ENCODE measurements at places on chromosomes 1 and 21.

DNA sequence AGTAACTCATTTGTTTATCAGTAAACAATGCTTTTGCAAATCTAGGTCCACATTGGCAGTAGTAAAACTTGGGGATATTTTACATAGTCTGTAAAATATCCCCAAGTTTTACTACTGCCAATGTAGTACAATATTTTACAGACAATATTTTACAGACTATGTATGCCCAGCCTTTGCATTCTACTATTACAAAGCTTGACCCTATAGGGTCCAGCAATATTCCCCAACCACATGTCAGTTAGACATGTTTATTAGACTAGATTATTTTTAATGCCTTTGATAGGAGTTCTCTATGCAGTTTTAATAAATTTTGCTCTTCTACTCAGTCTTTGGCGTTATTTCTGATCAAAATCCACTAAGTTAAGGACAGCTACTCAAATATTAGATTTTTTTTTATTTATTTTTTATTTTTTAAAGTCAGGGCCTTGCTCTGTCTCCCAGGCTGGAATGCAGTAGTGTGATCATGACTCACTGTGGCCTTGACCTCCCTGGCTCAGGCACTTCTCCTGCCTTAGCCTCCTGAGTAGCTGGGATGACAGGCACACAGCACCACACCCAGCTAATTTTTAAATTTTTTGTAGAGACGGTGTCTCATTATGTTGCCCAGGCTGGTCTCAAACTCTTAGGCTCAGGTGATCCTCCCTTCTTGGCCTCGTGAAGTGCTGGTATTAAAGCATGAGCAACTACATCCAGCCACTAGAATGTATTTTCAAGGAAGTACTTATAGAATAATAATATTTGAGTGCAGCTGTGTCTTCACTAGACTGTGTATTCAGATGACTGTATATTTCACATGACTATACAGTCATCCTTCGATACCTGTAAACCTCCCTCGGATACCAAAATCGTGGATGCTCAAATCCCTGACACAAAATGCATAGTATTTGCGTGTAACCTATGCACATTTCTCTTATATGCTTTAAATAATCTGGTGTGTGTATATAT, 19.8 kb downstream of the MIER1 start:
- DNase-seq = peak; percentile 72

GRCh38 chr1:81208441-81208840, 592.3 kb upstream of the ADGRL2 start:
- no peak for DNase-seq

DNA sequence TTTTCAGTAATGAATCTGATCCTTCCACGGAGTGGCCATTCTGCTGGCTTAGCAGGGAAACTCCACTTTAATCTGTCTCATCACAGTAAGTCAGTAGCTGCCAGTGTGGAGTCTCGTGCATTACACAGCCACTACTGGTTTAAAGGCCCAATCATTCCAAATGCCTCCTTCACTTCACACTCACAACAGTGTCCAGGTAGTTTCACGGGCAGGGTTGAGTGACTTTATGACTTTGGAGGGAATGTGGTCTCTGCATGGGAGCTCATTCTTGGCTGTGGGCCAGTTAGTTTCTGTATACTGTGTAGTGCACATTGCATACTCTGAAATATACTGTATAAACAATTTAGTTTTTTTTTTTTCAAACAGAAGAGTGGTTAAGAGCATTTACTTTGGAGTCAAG, 34.6 kb upstream of the C1orf87 start:
- peak; percentile 36 for DNase-seq

DNA sequence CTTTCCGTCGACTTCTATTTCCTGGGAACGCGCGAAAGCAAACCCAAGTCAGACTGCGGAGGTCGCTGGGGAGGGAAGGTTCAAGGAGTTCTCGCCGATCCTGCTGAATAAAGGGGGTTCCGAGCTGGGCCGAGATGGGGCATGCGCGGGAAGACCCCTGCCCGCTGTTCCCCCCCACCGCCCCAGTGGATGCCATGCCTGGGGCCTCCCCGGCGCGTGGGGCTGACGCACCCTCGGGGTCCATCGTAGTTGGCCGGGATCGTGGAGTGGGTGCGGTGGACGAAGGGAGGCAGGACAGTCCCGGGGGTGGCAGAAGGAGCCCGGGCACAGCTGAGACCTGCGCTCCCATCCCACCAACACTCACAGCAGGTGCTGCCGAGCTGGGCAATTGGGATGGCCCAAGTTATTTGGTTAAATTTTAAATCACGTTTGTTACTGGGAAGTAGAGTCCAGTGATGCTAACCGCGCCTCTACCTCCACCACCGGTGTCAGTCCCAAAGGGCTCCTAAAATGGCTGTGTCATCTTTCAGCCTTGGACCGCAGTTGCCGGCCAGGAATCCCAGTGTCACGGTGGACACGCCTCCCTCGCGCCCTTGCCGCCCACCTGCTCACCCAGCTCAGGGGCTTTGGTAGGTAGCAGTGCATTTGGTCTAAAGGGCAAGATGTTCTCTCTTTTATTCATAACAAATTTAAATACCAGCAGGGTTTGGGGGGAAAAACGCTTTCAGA, 801 bp downstream of the MX1 start:
- DNase-seq = no peak

- DNase-seq = no peak
Measured at GRCh38 chr1:30642391-30643120, 80.8 kb downstream of the MATN1 start.

GRCh38 chr1:4305526-4306301, 348.7 kb upstream of the AJAP1 start:
- DNase-seq = peak; percentile 4

GRCh38 chr1:229629261-229629660, 3.2 kb downstream of the URB2 start:
- DNase-seq = peak; percentile 73

DNA sequence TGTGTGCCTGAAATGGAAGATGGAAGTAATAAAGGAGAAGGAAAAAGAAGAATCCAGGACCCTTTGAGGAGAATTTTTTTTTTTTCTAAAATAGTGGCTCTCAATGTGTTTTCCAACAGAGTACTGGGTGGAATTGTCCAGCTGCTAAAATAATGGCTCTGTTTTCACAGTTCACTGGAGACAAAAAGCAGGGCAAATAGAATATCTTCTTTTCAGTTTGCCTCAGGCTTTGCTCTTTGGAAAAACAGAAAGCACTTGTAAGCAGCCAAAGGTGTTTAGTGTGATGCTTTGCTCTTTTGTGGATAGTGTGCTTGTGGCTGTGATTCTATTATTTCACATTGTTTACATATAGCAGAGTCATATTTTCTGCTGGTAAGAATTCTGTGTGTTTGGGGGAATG, 77.4 kb upstream of the MROH9 start:
- DNase-seq = no peak

- DNase-seq = peak; percentile 77
Measured at GRCh38 chr1:89804642-89805237, 16.1 kb upstream of the LRRC8D start.

DNA sequence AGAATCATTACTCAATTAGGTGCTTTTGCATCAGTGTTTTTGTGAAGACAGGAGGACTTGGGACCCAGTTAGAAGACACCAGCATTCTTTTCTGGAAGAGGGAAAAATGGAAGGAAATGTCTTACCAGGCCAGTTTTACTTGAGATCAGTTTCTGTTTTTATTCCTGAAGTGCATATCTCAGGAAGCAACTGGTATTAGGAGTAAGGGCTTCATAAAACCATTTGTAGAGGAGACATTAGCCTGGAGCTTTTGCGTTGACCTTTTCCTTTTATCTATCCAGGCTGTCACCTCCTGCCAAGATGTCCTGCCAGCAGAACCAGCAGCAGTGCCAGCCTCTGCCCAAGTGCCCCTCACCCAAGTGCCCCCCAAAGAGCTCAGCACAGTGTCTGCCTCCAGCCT, at the start of gene LCE3B:
Gene LCE3B (plus strand): TSS at position 301 of the 400 bp plus-strand sequence. CDS start 0 bp downstream, at position 301.
- DNase-seq = no peak

DNA sequence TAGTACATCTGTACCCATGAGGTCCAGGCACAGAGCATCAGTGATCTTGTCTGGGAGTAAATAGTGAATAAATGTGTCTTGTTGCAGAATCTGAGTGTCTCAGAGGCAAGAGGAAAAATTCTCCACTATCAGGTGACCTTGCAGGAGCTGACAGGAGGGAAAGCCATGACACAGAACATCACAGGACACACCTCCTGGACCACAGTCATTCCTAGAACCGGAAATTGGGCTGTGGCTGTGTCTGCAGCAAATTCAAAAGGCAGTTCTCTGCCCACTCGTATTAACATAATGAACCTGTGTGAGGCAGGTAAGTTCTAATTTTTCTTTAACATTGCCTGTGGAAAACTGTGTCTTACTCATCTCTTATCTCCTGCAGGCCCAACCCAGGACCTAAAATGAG, 43.1 kb downstream of the IL12RB2 start:
- no peak for DNase-seq

GRCh38 chr1:185421485-185422107, 104.6 kb upstream of the IVNS1ABP start:
- peak; percentile 73 for DNase-seq

GRCh38 chr1:64539781-64540218, 69.9 kb downstream of the CACHD1 start:
- DNase-seq = peak; percentile 73

DNA sequence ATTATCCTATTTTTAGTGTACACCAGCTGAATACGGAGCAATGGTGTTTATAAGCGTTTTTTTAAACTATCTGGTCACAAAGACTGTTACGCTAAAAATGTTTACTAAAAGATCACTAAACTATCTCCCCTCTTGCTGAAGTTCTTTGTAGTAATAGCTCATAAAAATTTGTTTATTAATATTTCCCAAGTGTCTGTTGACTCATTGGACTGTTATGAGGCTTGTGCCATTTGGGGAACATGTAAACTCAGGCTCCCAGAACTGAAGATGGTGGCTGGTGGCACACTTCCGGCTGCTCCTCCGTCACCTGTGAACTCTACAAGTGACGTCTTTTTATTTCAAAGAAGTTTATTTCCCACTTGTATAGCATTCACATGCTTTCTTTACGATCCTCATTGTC, 46.3 kb downstream of the AIDA start:
- DNase-seq = peak; percentile 5

- no peak for DNase-seq
Measured at GRCh38 chr1:6588893-6589520, 9.2 kb downstream of the ZBTB48 start.

DNA sequence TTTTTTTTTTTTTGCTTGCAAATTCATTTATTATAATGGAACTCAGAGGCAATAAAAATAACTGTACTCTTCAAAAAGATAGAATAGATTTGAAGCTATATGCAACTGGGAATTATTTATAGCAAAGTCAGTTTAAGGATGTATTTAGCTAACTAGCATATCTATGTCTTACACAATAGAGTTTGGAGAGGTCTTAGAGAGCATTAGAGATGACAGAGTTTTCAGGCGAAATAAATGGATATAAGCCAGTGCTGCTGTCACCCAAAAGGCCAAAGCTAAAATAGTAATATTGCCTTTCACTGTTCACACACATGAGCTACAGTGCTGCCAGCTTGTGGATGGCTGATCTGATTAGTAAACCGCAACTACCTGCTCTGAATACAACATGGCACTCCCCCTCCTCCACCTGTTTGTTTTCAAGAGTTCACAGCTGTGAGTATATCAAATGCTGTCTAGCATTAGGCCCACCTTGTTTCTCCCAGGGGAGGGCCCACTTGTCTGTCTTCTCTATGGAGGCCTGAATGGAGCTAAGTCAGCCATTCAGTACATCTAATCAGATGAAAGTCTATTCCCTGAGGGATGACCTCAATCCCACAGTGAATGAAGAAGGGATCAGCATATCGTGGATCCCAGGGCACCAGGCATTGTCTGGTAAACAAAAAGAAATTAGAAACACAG, 25.2 kb upstream of the SSX2IP start:
- no peak for DNase-seq

DNA sequence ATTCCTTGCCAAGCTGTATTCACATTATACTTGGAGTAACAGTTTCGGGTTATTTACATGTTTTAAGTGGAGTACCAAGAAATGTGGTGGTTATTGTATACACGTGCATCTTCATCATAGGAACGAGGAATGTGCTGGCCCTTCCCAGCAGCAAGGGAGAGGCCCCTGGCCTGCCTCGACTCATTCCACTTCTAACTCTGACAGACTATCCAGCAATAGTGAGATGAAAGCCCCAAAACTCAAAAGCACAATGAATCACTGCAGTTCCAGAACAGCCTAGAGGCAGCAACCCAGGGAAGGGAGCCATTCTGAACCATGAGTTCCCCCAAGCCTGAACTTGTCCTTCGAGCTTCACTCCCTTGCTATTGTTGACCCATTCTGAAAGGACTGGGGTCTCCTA, 23.1 kb downstream of the FAM89A start:
- no peak for DNase-seq

DNA sequence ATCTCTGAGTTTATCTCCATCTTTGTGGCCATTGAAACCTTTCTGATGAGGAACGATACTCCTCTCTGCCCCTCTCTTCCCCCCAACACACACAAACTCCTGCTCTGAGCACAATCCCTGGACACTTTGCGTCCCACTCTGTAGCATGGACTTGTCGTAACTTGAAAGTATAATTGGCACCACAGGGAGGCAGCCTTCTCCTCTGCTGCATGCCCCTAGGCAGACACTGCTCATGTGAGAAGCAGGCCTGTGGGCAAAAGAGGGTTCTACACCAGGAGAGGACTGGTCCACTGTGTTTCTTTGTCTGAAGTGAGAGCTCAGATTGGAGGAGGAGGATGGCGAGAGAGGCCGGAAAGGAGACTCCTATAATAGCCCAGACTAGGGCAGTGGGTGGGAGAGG, 3.8 kb upstream of the PARS2 start:
- peak; percentile 7 for DNase-seq

DNA sequence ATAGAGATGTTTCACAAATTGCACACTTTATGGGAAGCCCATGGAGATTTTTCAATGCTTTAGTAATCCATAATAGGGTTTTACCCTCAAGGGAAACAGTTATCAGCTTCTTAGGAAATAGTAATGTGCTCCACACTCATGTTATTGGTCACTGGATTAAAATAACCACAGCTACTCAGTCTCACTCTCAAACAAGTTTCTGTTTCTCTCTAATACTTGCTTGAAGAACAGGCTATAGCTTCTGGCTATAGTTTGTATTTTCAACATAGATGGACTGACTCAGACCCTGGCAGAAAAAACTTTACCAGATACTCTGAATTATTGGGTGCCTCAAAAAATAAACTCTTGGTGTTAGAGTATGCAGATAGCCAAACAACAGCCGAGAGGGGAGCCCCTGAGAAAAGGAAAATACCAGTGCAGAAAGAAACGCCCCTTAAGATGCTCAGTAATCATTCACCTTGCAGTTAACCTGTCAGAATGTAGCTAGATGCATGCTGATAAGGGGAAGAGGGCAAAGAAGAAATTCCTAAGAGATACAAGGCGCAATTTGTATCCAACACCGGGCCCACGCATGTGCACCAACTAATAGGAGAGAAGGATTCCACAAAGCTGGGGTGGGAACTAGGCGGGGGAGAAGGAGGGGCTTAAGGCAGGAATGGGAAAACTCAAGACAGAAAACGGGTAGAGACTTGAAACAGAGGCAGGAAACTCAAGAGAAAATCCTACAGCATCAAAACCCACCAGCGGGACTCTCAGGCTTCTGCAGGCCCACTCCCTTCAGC, 30.4 kb upstream of the PDE4B start:
- DNase-seq = peak; percentile 15

GRCh38 chr1:183205196-183205781, 19.2 kb downstream of the LAMC2 start:
- peak; percentile 66 for DNase-seq

- no peak for DNase-seq
Measured at GRCh38 chr1:16925635-16926490, 4.1 kb downstream of the CROCC start.

All from fibroblast of skin of scalp (primary cell).